NCI-H1417 treated with DMSO at 0.1 percent for 48 hours (cell line): ENCODE measurements at places on chromosomes 11 and 22.

DNA sequence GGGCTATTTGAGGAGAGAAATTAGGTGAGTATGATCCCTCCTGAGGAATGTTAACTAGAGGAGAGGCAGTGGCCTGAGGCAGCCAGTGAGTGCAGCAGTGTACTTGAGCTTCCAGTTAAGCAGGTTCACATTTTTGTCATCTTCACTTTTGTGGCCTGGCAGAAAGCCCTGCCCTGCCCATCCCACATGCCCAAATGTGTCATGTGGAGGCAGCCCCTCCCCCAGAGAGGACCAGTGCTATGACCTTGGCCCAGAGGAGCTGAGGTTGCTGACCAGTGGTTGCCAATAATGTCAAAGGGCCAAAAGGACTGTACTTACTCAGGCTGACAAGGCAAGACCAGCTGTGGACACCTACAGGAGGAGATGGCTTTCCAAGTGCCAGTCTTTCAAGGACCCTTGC, 17.6 kb upstream of the GRK2 start:
- DNase-seq, result no peak

GRCh38 chr11:3833449-3833848, 7.3 kb downstream of the RHOG start:
- no peak for DNase-seq

- DNase-seq, result peak; percentile 35
Measured at GRCh38 chr11:61336171-61336935, 3.3 kb downstream of the TKFC start.

DNA sequence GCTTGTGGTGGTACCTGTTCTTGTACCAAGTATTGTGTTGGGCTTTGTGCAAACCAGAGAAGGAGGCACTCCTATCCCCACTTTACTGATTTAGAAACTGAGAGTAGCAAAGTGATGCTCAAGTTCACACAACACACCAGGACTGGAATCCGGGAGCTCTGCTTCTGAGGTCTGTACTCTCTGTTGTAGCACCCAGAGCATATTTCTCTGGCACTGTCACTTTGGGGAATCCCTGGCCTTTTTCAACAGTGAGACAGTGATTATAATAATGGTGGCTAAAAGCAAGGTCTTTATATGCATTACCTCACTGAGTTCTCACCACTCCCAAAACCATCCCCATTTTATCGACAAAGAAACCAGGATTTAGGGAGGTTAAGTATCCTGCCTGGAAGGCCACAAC, 362.4 kb downstream of the TENM4 start:
- no peak for DNase-seq
